Activated B cell treated with CpG ODN at 0.5 μM for 24 hours (primary cell): ENCODE measurements at places on chromosomes 12 and 14. TPM values are rescaled to one million over a fixed set of nuclear protein-coding genes. Genes with fewer than 3 reads are reported as not detected.

DNA sequence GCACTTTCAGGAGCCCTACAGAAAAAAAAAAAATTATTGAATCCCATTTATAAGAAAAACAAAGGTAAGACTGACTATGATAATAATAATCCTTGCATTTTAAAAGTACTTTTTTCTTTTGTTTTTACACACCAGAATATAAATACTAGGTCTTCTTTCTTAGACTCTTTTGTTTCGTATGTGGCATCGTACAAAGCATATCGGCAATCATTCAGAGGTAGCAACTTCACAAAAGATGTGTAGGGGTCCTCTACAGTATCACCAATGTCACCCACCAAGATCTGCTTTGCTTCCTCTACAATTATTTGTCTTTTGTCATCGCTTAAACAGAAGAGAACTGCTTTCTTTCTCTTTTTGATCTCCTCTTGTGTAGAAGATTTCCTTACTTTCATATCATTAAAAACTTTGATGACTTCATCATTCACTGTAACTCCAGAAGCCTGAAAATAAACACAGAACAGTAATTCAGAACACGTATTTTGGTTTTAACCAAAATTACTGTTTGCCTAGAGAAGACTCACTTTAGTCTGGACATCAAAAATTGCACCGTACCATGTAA is 1.2 kb downstream of the CFL2 start:
- DNase-seq: no peak

- no peak for DNase-seq
Measured at GRCh38 chr14:67620217-67620785, 581 bp downstream of the ARG2 start.

DNA sequence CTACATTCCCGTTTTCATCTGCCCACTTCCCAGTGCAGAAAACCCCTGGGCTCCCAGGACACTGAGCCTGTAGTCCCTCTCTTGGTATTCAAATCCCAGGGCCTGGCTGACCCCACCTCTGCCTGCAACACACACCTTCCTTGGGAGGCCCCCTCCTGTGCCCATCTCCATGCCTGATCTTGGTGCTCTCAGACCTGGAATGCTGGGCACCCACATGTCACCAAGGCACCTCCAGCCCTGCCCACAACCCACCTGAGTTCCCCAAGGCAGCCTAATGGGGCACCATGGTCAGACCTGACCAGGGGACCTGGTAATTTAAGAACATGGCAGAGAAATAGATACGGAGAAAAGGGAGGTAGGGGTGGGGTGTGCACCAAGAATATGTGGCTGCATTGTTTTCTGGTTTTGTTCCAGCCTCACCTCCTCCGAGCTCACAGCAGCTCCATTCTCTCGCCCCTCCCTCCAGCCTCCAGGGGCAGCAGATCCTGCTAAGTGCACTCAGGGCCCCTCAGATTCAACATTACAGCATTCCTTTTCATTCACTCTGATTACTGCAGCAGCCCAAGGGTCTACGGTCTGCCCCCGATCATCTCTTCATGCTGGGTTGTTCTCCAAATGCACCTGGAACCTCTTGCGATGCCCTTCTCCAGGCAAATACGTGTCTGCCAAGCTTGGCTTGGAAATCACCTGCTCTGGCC is 9.2 kb upstream of the HSP90AA1 start:
- DNase-seq: no peak

CDK17 gene
- total RNA-seq: 52.1 and 57.3 TPM in 2 replicates

DNA sequence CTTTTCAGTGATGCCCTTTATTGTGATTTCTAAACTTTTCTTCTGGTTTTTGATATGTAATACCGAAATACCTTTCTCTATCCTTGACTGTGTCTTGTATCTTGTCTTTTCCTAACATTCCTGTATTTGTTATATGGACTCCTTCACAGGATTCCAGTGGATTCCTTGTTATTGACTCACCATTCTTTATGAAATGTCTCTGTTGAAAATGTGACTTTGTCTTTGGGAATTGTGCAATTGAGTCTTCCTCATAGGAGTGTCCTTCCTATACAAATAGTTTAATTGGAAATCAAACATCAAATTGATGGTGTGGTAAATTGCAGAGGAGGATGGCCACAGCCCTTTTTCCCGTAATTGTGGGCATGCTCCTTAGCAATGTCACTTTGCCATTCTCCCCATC is 296.6 kb upstream of the KITLG start:
- no peak for DNase-seq

DNA sequence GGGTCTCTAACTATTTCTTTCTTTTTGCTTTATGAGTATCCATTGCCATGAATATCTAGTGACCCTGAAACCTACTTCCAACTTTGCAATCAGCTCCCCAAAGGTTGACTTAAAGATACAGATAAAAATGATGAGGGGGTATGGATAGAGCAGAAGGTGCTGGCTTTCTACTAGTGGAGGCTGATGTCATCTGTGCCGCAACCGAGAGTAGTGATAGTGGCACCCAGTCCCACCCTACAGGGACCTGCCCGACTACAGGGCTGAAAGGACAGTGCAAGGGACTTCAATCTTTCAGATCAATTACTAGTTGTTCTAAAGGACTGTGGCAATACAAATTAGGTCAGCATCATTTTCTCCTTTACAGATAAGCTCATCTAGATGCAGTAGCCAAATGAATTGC is 806.0 kb downstream of the VRK1 start:
- DNase-seq: no peak

DNA sequence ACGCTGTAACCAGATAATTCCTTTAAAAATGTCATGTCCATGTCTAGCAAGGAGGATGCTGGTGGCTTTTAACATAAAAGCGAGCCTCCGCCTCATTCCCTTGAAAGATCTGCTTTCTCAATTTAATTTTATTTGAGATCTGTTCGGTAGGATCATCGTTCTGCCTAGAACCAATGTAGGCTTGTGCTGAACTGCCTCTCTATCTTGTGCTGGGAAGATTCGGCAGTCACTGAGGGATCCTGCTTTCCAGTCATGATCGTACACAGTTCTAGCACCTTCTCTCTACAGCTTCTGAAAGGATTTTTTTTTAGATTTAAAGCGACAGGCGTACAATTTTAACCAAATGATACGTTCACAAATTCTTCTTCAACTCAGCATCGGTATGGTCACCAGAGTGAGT is 54.3 kb downstream of the PEBP1 start:
- no peak for DNase-seq

MFAP5 gene
- 0.35 TPM in 1 of 2 replicates, not detected in the other for total RNA-seq

- no peak for DNase-seq
Measured at GRCh38 chr12:47943623-47944340, 19.6 kb upstream of the TMEM106C start.

B4GALNT3 gene
- 0.17 TPM in 1 of 2 replicates, not detected in the other for total RNA-seq

GRCh38 chr12:45522227-45522626 is 207.3 kb upstream of the ARID2 start:
- DNase-seq: no peak

LHX5 gene
- not detected in 2 replicates for total RNA-seq
